ENCODE measurements at places on chromosomes 11 and 22. TPM values are rescaled to one million over a fixed set of nuclear protein-coding genes. Genes with fewer than 3 reads are reported as not detected.

DNA sequence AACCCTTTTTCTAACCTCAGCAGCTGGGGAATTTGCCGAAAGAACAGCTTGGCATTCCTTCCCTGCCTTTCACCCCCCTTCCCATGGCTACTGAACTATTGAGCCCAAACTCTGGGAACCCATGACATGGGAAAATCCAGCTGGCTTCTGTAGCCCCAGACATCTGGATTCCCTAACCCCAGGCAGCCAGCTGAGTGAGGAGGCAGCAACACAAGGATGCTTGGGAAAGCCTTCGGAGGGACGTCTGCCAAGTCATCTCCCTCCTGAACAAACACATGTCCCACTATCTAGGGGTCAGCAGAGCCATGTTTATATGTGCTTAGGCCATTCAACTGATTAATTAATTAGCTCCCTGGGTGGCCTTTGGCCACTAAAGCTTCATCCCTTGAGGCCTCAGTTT is 21.6 kb downstream of the LRRC55 start:
- no peak for DNase-seq
- H3K27me3 ChIP-seq: peaks cover 17% of the 10 kb centered on the region
- peaks cover 21% of the 10 kb centered on the region for H3K4me1 ChIP-seq
- H3K36me3 ChIP-seq: no peaks in the 10 kb centered on the region
- no peak overlapping the region for H3K27ac ChIP-seq
- no peak overlapping the region for H3K4me3 ChIP-seq

DNA sequence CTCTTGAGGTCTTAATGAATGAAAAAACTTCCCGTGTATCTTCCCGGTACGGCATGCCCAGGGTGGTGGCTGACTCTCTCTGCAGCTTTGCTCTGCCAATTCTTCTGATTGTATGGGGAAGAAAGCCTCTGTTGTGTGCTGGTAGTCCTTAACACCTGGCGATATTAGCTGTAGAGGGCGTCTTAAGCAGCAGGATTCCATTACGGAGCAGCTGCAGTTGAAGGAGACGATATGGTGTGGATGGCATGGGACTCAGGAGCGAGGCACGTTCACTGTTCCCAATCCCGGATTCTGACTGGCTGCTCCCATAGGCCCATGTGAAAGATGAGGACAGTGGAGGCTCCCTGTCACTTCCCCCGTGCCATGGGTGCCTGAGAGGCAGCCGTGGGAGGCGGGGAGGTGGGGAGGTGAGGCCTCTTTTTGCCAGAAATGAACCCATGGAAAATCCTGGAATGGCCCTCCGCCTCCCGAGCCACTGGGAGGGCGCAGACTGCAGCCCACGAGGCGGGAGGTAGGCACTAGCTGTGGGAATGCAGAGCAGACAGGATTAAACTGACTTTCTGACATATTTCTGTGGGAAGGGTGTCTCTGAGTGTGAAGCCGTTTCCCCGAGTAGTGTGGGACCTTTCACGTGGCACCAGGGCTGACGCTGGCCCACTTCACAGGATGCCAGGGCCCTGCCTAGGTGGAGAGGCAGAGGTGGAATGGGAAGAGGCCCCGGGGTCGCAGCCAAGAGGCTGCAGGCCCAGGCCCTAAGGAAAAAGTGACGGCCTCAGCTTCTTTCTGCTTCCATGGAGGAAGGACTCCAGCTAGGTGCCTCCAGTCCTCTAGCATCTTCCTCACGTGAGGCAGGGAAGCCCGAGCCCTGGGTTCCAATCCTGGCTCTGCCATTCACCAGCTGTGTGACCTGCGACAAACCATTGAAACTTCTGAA is 121.4 kb upstream of the CD82 start:
- no peaks in the 10 kb centered on the region for H3K36me3 ChIP-seq
- H3K27me3 ChIP-seq: peaks cover 31% of the 10 kb centered on the region
- peaks cover 9% of the 10 kb centered on the region for H3K4me1 ChIP-seq

The KCNJ1 gene
- 0.27 TPM for total RNA-seq

The C1QTNF5 gene
- 2.0 TPM for total RNA-seq

GRCh38 chr11:128290106-128290840 is 297.1 kb downstream of the ETS1 start:
- no peak for DNase-seq
- H3K4me1 ChIP-seq: peaks cover 56% of the 10 kb centered on the region
- H3K27ac ChIP-seq: no peak overlapping the region
- H3K27me3 ChIP-seq: peaks cover 22% of the 10 kb centered on the region

GRCh38 chr11:18600915-18601569 is 1.5 kb downstream of the MISFA start:
- DNase-seq: no peak
- H3K36me3 ChIP-seq: peaks cover 5% of the 10 kb centered on the region
- no peaks in the 10 kb centered on the region for H3K4me1 ChIP-seq
- H3K27me3 ChIP-seq: no peaks in the 10 kb centered on the region

GRCh38 chr11:61546663-61547062 is 34.2 kb downstream of the SYT7 start:
- H3K27ac ChIP-seq: no peak overlapping the region
- H3K4me3 ChIP-seq: no peak overlapping the region
- H3K27me3 ChIP-seq: no peaks in the 10 kb centered on the region
- no peaks in the 10 kb centered on the region for H3K36me3 ChIP-seq

The OR51B6 gene
- total RNA-seq: not detected

DNA sequence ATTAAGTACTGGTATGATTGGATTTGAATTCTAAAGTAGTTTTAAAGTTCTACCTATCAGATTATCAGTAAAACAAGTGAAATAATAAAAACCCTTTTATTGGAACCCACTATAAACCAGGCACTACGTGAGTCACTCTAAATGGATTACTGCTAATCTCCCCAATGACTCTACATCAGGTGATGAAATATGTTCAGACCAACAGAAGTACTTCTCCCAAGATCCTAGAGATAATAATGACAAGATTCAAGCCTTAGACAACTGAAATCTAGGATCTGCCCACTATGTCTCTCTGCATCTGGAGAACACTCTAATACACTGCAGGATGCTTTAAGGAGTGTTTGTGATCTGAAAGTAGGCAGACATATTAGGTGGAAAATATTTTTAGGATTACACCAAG is 652.1 kb upstream of the CHORDC1 start:
- no peak for DNase-seq
- no peaks in the 10 kb centered on the region for H3K4me1 ChIP-seq
- H3K4me3 ChIP-seq: no peak overlapping the region
- no peaks in the 10 kb centered on the region for H3K36me3 ChIP-seq

The ANO9 gene
- total RNA-seq: 66.6 TPM

The NCAM1 gene
- total RNA-seq: 21.7 TPM

The TBX10 gene
- total RNA-seq: not detected

GRCh38 chr11:8218840-8219239 is 44.8 kb downstream of the LMO1 start:
- peaks cover 24% of the 10 kb centered on the region for H3K27me3 ChIP-seq
- DNase-seq: no peak
- H3K4me3 ChIP-seq: no peak overlapping the region

DNA sequence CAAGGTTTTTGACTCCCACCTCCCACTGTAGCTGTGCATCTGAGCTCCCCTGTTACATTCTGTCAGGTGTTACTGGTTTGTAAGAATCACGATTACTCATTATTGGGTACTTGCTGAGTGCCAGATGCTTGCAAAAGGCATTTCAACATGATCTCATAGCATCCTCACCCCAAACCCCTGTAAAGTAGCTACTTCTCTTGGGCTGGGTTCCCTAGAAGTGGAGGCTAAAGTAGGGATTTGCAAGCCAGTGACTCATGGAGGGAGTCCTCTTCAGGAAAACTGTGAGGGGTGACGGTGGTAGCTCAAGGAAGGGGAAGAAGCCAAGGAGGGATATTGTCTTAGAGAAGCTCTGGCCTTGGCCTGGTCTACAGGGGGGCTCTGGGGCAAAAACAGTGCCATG is 78.6 kb downstream of the TIMP3 start:
- peaks cover 38% of the 10 kb centered on the region for H3K4me1 ChIP-seq
- H3K27me3 ChIP-seq: peaks cover 28% of the 10 kb centered on the region
- H3K36me3 ChIP-seq: no peaks in the 10 kb centered on the region
- DNase-seq: no peak

- H3K4me3 ChIP-seq: no peak overlapping the region
- H3K4me1 ChIP-seq: peaks cover 14% of the 10 kb centered on the region
- H3K27ac ChIP-seq: no peak overlapping the region
- no peaks in the 10 kb centered on the region for H3K27me3 ChIP-seq
- H3K36me3 ChIP-seq: no peaks in the 10 kb centered on the region
- DNase-seq: no peak
Measured at GRCh38 chr22:39135092-39135896, 17.2 kb downstream of the CBX7 start.

DNA sequence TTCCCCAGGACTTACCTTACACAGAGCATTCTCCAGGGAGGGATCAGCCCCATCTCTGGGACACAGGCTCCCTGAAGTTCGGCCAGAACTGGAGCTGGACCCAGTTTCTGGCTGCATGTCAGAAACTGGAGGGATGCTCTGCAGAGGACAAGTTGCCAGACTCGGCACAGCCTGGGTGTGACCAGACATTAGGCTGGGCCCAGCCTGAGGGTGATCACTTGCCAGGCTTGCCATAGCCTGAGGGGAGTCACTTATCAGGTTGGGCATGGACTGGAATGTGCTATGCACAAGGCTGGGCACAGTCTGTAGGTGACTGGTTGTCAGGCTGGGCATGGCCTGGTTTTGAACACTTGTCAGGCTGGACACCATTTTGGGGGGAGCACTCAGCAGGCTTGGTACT is 30.7 kb upstream of the STK33 start:
- no peak overlapping the region for H3K27ac ChIP-seq
- no peaks in the 10 kb centered on the region for H3K27me3 ChIP-seq
- no peak overlapping the region for H3K4me3 ChIP-seq
- no peaks in the 10 kb centered on the region for H3K4me1 ChIP-seq
- peaks cover 4% of the 10 kb centered on the region for H3K36me3 ChIP-seq

DNA sequence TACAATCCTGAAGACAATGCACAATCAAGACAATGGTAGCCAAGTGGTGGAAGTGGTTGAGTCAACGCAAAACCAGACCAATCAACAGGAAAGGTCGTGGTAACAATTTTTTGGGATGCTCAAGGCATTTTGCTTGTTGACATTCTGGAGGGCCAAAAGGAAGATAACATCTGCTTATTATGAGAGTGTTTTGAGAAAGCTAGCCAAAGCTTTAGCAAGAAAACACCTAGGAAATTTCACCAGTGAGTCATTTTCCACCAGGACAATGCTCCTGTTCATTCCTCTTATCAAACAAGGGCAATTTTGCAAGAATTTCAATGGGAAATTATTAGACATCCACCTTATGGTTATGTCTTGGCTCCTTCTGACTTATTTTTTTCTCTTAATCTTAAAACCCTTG is 1932.2 kb upstream of the RAG2 start:
- no peaks in the 10 kb centered on the region for H3K27me3 ChIP-seq
- no peaks in the 10 kb centered on the region for H3K4me1 ChIP-seq
- DNase-seq: no peak
- H3K36me3 ChIP-seq: no peaks in the 10 kb centered on the region
- no peak overlapping the region for H3K4me3 ChIP-seq

The PACSIN3 gene
- 52.5 TPM for total RNA-seq

GRCh38 chr11:86180851-86181250 is 63.7 kb upstream of the EED start:
- H3K36me3 ChIP-seq: no peaks in the 10 kb centered on the region
- no peak for DNase-seq
- H3K27ac ChIP-seq: no peak overlapping the region
- no peaks in the 10 kb centered on the region for H3K4me1 ChIP-seq
- peaks cover 3% of the 10 kb centered on the region for H3K27me3 ChIP-seq

The KRTAP5-2 gene
- not detected for total RNA-seq

- H3K4me3 ChIP-seq: peak overlapping the region; percentile 99
- H3K36me3 ChIP-seq: no peaks in the 10 kb centered on the region
- peak overlapping the region; percentile 75 for H3K27ac ChIP-seq
- DNase-seq: no peak
Measured at GRCh38 chr22:19477321-19478044, 1.5 kb downstream of the UFD1 start.

DNA sequence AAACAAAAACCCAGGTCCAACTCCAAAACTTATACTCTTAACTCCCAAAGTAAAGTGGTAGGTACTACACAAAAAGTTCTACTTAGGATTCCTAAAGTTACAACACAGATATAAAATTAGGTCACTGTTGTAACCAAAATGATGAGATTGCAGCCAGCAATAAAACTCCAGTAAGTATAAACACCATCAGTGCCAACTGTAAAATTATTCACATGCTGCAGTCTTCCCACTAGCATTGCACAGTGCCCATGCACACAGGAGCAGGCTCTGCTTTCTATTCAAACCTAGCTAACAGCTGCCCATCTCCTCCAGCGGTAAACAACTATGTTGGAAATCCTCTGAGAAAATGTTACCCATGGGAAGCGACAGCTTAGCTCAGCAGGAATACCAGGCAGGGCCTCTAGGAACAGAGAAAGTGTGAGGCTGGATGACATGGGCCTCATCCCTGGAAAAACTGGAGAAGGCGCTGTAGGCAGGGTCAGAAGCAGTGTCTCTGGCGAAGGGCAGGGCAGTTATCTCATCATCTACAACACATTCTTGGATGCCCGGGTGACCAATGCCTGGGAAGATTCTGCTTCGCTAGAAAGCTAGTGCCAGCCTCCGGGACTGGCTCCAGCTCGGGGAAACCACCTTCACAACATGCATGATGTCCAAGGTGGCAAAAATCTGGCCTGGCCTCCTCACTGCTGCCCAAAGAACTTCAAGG is 9.1 kb downstream of the CPT1A start:
- no peaks in the 10 kb centered on the region for H3K36me3 ChIP-seq
- peaks cover 27% of the 10 kb centered on the region for H3K4me1 ChIP-seq
- H3K27ac ChIP-seq: no peak overlapping the region
- no peaks in the 10 kb centered on the region for H3K27me3 ChIP-seq

The ARAP1 gene
- 149 TPM for total RNA-seq

- peaks cover 6% of the 10 kb centered on the region for H3K4me1 ChIP-seq
- H3K4me3 ChIP-seq: no peak overlapping the region
- H3K27ac ChIP-seq: no peak overlapping the region
- H3K36me3 ChIP-seq: no peaks in the 10 kb centered on the region
- no peak for DNase-seq
Measured at GRCh38 chr22:23035557-23036277, 34.6 kb upstream of the GNAZ start.

- no peak for DNase-seq
- H3K4me3 ChIP-seq: no peak overlapping the region
- H3K27ac ChIP-seq: no peak overlapping the region
- no peaks in the 10 kb centered on the region for H3K36me3 ChIP-seq
- peaks cover 10% of the 10 kb centered on the region for H3K4me1 ChIP-seq
Measured at GRCh38 chr11:92556431-92556830, 331.8 kb downstream of the FAT3 start.

The PARVG gene
- 0.21 TPM for total RNA-seq

The MSANTD2 gene
- 27.4 TPM for total RNA-seq

All from type B pancreatic cell (in vitro differentiated cells).